Stimulated activated CD4-positive, alpha-beta T cell treated with anti-CD3 and anti-CD28 coated beads, Interleukin-1b, Interleukin-23, amount 100 ng/mL, for 1 hour (primary cell): ENCODE measurements at places on chromosomes 1 and 21.

DNA sequence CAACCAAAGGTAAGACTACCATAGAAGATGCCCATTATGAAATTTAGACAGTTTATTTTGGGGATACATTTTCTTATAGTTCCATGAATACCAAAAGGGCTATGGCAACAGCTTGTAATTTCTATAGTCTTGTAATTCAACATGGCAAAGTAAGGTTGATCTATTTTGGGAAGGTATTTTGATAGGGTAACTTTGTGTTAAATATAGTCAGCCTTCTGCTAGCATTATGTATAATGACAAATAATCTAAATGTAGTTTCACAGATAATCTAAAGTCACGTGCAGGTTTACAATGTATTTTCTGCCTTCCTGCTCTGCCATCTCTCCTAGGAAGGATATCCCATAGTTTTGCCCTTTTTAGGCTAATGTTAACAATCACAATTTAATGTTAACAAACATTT lies 85.9 kb upstream of the DPH5 start:
- no peak for DNase-seq

DNA sequence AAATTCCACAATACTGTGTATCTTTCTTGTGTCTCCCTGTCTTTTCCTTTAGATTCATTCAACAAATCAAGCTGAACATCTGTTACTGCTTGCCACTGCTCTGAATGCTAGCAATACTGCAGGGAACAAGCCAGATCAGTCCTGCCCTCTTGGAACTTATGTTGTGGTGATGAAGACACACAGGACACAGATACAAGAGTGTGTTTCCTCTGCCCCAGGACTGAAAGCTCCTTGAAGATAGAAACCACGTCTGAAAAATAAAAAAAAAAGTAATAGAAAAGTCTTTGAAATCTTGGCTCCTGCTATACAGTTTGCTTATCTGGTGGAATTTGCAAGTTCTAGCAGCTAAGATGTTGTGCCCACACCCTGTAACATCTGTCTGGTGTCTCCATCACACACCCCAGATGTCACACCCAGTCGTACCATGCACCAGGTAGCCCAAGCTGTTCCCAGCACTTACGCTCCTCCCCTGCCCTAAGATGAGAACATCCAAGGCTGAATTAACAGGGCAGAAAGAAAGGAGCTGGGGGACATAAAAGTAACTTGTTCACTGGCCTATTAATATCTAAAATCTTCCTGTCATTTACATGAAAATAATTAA lies 80.2 kb upstream of the GALNT2 start:
- no peak for DNase-seq

DNA sequence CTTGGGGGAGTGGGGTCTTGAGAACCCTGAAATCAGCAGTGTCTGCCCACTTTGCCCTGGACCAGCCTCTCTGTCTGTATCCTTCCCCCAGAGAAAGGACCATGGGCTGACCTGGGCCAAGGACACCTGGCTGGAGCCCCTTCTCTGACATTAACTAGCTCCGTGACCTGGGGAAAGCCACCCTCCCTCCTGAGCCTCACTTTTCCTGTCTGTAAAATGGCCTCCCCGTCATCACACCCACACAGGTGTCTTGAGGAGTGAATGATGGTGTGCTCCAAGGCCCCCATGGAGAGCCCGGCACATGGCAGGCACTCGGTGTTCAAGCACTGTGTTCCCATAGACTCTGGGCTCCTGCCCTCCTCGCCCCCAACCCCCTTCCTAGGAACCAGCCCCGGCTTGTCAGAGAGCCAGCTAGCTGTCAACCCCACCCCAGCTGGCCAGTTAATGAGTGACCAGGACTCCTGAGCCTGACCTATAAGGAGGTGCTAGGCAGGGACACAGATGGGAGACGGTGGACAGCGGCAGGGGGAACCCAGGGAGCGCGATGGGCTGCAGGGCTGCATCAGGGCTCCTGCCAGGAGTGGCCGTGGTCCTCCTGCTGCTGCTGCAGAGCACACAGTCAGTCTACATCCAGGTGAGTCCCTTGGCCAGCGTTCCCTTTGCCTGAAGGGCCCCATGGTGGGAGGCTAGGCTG lies at the start of gene GUCA2B:
Gene GUCA2B (plus strand): TSS at position 504 of the 694 bp plus-strand sequence. CDS start 41 bp downstream, at position 545.
- no peak for DNase-seq

GRCh38 chr1:159829273-159829634 lies 2.6 kb downstream of the SLAMF8 start:
- DNase-seq: no peak

DNA sequence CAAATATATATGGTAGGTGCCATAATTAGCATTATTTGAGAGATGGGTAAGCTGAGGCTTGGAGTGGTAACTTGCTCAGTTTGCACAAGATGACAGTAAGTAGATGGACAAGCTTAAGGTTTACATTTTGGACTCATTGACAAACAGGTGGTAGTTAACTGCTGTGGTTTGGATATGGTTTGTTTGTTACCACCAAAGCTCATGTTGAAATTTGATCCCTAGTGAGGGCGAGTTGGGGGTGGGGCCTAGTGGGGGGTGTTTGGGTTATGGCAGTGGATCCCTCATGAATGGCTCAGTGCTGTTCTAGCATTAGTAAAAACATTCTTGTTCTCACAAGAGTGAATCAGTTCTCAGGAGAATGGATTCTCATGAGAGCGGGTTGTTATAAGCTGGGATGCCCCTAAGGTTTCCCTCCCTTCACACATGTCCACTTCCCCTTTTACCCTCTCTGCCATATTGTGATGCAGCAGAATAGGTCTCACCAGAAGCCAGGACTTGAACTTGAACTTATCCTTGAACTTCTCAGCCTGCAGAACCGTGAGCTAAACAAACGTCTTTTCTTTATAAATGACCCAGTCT lies 6.6 kb upstream of the PRRX1 start:
- DNase-seq: no peak

GRCh38 chr1:226655251-226656163 lies 83.6 kb downstream of the ITPKB start:
- DNase-seq: no peak

- DNase-seq: no peak
These were observed 91.7 kb downstream of the CHRM3 start for GRCh38 chr1:239478069-239478468.

DNA sequence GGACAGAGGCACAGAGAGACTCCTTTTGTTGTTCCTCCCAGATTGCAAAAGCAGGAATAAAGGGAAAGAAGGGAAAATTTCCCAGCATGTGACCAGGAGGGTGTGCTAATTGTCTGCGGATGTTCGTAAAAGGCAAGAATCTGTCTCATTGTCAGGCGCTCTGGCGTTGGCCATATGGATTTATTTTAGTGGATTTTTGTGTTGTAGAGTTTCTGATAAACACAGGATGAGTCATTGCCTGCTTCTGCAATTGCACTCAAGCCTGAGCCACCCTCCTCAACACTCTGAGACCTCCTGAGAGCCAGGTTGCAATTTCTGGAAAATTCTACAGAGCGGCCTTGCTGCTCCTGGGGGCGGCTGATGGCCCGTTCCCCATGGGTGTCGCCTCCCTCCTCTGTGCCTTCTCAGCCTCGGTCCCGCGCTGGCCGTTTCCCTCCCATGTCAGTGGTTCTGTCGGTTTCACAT lies 227.7 kb downstream of the KAZN start:
- DNase-seq: no peak

DNA sequence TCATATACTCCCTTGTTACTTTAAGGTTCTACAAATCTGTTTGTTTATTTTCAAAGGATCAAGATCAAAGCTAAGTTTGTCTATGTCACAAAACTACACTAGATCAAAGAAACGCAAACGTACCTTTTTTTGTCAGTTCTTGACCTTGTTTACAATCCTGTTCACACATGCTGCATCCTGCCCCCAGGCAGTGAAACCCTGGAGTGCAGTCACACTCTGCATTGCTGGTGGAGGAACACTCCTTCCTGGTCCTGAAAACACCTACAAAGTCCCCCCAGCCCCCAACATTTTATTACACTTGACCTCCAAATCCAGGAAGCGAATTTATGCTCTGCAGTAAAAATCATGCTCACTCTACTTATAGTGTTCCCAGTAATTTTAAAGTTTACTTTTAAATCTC lies 2.6 kb downstream of the TNFRSF9 start:
- DNase-seq: no peak

DNA sequence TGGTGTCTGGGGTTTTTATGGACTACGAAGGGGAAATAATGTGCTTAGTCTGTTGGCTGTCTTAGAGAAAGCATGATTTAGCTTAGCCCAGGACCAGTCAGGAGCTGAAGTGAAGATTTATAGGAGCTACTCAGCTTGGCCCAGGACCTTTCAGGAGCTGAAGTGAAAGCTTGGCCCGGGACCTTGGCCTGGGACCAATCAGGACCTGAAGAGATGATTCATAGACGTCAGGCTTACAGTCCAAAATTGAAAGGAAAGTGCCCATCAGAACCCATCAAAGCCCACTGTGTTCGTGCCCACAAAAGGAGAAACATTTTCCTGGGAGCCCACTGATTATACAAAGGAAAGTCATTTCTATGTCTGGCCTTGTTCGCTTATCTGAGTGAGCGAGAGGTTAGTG lies 35.6 kb downstream of the MSTO1 start:
- no peak for DNase-seq

DNA sequence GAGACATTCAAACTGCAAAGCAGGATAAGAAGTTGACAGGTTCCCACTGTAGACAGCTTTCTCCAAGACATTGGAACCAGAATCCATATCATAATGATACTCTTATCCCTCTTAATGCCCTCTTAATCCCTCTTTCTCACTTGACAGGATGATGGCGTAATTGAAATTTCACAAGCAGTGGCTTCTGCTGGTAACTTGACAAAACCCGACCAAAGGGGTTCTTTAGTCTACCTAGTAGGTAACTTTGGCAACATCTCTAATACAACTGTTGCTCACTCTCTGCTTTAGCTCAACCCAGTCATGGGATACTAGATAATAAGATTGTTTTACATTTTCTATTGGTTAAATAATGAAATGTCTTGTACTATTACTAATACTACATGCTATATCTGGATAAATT lies 34.7 kb downstream of the S100A10 start:
- no peak for DNase-seq

GRCh38 chr1:91750398-91750996 lies 135.5 kb downstream of the TGFBR3 start:
- no peak for DNase-seq

DNA sequence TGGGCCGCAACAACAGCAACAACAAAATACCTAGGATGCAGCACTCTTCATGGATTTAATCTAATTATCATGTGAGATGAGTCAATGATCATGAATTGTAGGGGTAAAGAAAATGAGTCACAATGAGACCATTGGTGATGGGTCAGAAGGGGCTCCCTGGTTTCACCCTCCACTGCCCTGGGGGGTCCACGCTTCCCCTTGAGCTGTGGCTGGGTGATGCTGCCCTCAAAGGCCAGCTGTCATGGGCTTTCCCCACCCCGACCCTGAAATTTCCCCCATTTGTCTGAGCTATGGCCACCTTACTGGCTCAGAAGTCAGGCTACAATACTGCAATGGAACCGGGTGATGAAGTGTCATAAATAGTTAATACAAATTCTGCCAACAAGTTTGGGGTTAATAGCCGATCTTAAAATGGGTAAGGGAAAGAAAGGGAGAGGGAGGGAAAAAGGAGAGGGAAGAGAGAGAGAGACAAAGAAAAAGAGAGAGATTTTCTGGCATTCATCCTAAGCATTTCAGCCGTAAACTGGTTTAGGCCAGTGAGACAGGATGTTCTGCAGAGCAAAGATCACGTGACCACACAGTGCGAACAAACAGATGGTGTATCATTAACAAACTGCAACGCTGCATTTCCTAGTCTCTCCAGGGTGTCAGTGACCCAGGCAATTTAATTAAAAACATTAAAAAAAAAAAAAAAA lies 143.4 kb upstream of the ERRFI1 start:
- no peak for DNase-seq

GRCh38 chr1:84122780-84123382 lies 21.2 kb upstream of the PRKACB start:
- peak; percentile 16 for DNase-seq

- DNase-seq: no peak
These were observed 46.3 kb upstream of the IRF2BP2 start for GRCh38 chr1:234656070-234656895.

DNA sequence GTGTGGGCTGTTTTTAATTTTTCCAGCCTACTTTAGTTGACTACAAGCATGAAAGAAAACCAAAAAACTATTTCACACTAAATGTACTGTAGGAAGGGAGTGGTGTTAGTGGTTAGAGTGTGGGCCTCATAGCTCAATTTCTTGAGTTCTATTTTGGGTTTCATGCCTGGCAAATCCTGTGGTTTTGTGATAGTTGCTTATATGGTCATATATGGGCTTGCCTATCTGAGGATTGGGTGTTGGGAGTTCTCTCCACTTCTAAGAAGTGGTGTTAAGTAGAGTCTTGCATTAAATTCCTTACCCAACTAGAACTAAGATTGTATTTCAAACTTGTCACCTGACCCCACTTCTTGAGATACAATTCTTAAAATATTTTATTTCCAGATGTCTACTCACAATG lies 37.8 kb upstream of the COL11A1 start:
- no peak for DNase-seq

GRCh38 chr1:39707506-39707905 lies 16.3 kb upstream of the HPCAL4 start:
- no peak for DNase-seq

- no peak for DNase-seq
These were observed 1164.4 kb upstream of the ADGRL4 start for GRCh38 chr1:80170811-80171485.

GRCh38 chr1:6280761-6281451 lies 20.0 kb upstream of the GPR153 start:
- DNase-seq: no peak

DNA sequence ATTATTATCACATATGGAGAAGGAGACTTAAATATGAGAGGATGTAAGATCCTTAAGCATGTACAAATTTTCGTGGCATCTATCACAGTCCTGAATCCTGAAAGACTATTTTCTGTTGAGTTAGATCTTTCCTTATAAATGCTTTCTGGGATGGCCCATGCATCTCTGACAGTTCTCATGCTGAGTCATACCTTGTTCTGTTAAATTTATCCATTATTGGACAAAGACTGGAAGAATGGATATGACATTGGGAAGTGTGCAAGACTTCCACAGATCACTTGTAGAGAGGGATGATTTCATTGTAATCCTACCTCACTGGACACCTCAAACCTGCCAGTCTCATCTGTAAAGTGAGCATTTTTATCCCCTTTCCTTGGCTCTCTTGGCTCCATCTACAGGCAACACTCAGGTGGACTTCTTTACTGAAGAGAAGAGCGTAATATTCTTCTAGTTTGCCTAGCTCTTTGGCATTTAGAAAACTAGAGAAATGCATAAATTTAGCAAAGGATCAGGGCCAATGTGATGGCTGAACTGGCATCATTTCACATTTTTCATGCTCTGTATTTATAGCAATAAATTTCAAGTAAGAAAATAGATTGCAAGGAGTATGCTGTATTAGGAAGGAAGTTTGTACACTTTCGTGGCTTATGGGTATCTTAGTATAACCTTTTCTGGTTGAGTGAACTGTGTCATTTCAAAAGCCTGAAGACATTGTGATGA lies 128.2 kb downstream of the NFIA start:
- no peak for DNase-seq
